ENCODE measurements at places on chromosomes 5 and 9.

DNA sequence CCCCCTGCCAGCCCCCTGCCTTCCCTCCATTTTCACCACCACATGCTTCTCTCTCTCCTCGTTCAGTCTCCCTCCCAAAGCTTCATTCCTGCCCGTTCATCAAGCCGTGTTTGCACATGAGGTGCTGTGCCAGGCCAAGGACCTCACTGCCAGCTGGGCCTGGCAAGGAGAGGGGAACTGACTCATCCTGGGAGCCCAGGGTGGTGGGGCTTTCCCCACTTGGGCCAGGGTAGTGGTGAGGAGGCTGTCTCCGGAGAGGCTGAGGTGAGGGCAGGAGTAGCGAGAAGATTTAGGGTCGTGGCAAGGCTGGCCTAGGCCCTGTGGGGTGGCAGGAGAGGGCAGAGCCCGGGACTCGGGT is 30.4 kb upstream of the NOTCH1 start:
- no peak for DNase-seq

DNA sequence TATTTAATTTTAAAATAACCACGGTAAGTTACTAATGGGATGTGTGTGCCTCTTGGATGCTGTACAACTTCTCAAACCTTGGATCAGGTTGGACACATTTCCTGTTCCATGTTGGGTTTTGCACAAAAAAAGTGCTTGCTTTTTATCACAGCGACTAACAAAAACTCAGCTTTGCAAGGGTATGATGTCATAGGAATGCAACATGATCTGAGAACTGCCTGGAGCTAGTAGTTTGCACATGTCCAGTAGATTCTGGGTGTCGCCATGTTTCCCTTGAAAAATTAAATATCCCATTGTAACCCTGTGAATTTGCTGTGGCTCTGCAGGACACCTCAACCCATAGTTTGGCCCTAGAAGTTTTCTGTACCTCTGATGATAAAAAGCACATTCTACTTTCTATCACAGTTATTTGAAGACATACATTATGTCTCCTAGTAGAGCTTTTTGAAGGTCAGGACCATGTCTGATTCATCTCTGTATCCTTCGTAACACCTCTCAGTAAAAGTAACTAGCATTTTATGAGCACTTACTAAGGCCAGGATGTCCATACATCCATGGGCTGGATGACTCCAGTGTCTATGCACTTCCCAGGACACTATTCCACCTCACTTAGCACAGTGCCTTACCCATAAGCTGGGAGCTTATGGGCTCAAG is 11.5 kb upstream of the FRMPD1 start:
- DNase-seq = no peak

DNA sequence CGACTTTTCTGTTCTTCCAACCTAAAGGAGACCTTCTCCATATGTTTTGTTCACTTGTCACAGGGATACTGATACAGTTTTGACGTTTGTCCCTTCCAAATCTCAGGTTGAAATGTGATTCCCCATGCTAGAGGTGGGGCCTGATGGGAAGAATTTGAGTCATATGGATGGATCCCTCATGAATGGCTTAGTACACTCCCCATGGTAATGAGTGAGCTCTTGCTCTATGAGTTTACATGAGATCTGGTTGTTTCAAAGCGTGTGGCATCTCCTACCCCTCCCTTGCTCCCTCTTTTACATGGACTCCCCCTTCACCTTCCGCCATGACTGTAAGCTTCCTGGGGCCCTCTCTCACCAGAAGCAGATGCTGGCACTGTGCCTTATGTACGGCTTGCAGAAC is 6.9 kb downstream of the PIP5K1B start:
- DNase-seq = no peak

GRCh38 chr5:13662626-13663025 is 281.9 kb downstream of the DNAH5 start:
- DNase-seq = no peak

DNA sequence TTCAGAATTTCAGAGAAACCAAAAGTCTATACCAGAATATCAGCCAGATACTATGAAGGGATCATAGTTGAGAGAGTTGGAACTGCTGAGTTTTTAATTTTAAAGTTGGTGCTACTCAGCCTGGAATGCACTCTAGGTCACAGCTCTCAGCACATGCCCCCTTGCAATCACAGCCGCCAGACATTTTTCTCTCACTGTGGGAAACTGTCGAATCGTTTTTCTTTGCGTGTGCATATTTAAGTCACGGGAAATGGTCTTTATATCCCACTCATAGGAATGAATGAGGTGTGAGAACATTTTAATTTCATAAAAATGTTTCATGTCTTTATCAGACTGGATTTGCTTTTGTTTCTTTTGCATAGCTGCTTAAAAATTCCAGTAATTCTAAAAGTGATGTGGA is 12.2 kb upstream of the SPDL1 start:
- DNase-seq = no peak

DNA sequence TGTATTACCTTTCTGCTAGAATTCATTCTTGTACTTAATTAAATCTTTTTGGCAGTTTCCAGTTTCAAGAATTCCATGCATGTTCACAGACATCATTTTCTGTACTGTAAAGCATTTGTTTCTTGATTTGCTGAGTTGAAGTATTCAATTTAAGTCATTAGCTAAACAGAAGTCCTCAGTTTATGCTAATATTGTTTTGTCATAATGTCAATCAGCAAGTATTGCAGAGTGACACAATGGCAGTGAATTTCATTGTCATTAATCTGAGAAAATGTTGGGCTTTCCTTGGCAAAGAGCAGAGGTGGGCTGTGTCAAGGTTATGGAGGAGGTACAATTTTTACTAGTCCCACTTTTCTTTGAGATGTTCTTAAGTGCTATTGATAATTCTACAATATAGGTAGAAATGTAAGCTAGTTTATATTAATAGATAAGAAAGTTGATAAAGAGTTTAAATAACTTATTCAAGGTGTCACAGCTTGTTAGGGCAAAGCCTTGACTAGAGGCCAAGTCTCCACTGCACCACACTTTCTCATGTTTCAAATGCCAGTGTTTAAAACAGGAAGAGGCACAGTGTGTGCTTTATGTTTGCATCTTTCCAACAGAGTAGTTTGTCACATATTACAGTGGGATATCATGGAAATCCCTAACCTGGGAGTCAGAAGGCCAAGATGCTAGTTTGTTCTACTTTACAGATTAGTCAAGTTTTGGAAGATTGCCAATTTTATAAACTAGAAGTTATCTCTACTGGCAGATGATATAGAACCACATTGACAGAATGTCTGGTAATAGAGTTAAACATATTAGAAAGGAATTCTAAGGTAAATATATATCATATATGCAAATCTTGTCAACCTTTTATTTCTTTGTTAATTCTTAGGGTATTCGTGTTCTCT is 56.3 kb downstream of the SLF1 start:
- DNase-seq = no peak

- no peak for DNase-seq
Observed at GRCh38 chr5:73605223-73606087, 20.5 kb upstream of the ARHGEF28 start.

DNA sequence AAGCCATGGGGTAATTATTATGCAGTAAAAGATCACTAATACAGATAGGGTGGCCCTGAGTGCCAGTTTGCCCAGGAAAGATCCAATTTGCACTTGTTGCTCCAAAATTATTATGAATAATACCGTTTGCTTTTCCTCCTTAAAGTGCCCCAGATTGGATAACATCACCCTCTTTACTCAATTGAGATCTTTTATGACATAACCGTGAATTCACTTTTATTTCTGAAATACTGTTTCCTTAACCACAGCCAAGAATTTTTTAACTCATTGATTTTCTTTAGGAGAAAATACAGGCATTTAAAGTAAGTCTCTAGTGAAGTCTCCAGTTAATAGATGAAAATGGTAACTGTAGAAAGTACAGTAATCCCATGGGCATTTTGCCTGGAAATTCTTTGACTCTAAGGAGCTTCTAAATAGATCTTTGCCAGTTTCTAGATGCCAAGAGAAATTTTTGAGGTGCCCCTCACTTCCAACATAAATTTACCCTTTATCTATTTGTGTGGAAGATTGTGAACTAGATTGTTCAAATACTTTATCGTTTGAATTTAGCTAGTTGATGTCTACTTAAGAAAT is 99.2 kb downstream of the UHRF2 start:
- DNase-seq = no peak

GRCh38 chr9:115978091-115978490 is 175.5 kb upstream of the PAPPA start:
- no peak for DNase-seq

Measured in activated gamma-delta T cell (primary cell).